GM10248 (cell line): ENCODE measurements at places on chromosomes 5 and 9.

DNA sequence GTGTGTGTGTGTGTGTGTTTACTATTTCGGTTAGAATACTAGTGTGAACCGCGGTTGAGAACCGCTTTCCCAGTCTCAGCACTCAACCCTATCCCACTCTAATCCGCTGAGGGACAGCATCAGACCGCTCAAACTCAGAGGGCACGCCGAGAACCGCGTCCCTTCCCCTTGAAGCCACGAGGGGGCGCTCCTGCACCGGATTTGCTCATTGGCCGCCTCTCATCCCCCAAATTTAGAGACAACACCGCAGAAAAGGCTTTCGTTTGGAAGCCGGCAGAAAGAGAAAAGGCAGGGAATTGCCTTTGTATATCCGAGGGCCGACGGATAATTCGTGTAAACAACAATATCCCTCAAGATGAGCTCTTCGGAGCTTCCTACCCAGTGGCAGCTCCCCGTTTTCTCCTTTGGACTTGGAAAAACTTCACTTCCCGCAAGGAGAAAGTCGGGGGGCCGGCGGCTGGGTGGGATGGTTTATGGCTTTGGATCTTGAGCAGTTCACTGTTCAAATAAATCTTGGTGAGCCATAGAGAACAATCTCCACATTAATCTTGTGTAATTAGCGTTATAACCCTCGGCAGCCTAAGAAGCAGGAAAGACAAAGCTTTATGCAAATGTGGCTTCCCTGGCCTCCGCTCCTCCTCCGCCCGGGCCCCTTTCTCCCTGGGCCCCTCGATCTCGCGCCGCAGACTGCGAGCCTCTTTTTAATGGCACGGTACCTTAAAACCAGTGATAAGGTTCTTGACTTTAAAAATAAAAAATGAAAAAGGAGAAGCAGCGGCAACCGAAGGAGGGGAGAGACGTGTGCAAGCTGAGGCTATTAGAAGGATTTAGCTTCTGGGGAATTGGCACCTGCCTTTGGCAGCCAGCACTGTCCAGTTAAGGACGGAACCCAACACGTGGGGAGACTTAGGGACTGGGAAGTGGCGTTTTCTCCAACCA is 296.8 kb downstream of the PARP8 start:
- peak; percentile 85 for DNase-seq

- DNase-seq: no peak
These were observed 515.0 kb upstream of the TUSC1 start for GRCh38 chr9:26193237-26193636.

GRCh38 chr9:109914280-109915027 is 134.5 kb downstream of the PALM2AKAP2 start:
- DNase-seq: peak; percentile 30

- DNase-seq: no peak
These were observed 176.3 kb upstream of the PTGER4 start for GRCh38 chr5:40503439-40503838.

DNA sequence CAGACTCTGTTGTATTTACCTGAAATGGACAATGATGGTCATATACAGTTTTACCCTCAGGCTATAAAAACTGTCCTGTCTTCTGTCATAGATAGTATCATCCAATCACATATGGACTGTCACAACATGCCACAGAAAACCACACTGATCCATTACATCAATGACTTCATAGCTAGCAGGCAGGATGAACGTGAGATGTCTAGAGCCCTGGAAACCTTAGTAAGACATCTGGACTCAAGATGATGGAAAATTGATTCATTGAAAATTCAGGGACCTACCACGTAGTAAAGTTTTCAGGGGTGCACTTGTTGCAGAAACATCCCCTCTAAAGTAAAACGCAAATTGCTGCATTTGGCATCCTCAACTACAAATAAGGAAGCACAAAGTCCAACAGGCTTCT is 284.4 kb upstream of the RGMB start:
- no peak for DNase-seq

DNA sequence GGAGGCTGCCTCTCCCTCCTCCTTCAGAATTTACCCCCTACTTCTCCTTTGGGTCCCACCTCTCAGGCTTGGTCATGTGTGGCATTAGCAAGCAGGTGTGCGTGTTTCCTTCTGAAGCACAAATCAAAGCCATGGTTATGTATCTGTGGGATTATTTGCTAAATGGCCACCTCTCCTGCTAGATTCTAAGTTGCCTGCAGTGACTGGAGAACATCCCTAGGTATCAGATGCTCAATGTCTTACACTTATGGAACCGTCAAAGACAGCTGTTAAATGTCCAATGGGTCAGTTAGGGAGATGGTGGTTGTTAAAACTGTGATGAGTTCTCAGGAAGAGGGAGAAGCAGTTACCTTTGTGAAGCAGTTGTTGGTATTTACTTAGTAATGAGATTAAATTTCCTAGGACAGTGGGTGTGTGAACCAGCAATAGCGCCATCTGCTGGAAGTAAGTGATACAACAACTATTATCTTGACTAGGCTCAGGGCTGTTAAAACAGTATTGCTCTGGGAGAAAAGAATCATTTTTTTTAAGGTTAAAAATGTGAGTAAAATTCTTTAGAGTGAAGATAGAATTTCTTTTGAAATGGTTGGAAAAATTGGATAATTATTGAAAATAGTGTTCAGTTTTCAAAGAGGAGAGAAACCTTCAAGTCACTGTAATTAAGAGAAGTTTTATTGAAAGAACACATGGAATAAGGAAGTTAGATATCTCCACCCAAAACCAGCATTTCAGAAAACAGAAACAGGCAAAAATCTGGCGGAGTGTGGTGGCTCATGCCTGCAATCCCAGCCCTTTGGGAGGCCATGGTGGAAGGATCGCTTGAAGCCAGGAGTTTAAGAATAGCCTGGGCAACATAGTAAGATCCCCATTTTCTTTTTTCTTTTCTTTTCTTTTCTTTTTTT is 71.3 kb downstream of the TMC1 start:
- peak; percentile 50 for DNase-seq

GRCh38 chr5:14598225-14598624 is 16.6 kb downstream of the OTULINL start:
- DNase-seq: no peak
